NCI-H1092 (cell line): ENCODE measurements at places on chromosomes 11 and 22.

- DNase-seq = no peak
Observed at GRCh38 chr11:83628622-83629355, 342.6 kb upstream of the CCDC90B start.

DNA sequence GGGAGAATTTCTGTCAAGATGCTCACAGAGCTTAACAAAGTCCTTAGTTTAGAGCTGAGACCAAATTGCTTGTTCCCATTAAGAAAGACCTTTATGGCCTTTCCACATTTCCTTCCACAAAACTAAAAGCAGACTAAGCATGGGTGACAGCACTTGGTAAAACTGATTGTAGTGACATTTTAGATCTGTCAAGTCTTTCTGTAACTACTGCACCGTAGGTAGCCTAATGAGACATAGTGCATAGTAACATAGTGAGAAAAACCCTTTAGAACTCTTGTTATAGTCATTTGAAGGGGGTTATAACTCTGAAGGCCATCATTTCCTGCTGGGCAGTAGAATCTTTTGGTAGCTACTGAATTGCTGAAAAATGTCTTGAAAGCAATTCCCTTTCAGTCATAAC, 990.9 kb upstream of the CNTN5 start:
- no peak for DNase-seq

DNA sequence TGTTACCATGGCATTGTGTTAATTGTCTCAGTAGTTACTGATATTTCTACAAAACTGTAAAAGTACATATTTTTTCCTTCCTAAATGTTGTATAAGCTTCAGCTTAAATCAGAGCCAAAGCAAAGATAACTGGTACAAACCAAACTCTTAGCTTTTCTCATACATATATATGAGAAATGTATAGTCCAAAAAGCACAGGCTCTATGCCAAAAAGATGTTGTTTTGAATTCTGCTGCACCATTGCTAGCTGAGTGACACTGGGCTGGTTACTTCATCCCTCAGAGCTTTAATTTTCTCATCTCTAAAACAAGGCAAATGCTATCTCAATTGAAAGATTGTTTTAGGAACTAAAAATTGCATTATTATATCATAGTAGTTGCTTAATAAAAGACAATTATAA, 6.7 kb upstream of the GRIA4 start:
- no peak for DNase-seq

- no peak for DNase-seq
Observed at GRCh38 chr22:49724030-49724892, 103.4 kb downstream of the BRD1 start.

DNA sequence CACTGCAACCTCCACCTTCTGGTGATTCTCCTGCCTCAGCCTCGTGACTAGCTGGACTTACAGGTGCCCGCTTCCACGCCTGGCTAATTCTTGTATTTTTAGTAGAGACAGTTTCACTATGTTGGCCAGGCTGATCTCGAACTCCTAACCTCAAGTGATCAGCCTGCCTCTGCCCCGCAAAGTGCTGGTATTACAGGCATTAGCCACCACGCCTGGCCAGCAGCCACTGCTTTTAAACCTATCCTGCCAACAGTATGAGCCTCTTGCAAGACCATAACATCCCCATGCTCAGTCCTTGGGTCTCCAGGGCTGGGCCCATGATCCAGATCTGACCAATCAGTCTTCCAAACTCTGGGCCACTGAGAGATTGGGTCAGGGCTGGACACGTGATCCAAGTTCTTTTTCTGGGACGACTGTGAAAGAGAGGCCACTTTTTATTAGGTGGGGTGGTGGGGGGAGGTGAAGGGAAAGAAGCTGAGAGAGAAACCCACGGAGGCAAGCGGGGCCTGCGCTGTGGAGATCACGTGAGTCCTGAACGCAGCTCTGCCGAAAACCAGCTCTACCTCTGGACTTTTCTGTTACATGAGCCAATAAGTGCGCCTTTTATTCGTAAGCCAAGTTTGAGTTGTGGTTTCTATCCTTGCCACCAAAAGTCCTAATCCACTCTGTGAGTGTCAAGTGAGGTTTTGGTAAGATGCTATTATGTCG, 17.9 kb downstream of the ASPHD2 start:
- no peak for DNase-seq

DNA sequence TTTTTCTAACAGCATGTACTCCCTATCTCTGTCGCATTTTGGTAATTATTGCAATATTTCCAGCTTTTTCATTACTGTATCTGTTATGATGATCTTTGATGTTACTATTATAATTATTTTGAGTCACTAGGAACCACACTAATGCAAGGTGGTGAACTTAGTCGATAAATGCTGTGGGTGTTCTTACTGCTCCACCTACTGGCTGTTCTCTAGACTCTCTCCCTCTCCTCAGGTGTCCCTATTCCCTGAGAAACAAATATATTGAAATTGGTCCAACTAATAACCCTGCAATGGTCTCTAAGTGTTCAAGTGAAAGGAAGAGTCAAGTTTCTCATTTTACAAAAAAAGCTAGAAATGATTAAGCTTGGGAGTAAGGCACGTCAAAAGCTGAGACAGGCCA, 10.5 kb downstream of the ARL14EP start:
- no peak for DNase-seq

GRCh38 chr11:77413850-77414460, 59.9 kb downstream of the PAK1 start:
- no peak for DNase-seq

DNA sequence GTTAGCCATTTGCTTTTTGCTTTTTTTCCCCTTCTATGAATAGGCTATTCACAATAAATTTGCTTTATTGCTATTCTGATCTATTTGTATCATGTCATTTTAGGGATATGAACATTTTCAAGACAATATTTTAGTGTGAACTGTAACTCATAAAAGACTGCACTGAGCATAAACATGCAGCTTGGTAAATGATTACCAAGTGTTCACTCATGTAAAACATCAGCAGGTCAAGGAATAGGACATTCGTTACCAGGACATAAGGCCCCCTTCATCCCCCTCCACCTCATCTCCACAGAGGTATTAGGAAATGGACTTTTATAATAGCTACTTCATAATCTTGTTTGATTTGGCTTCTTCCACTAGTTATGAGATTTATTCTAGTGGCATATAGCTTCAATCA, 12.4 kb downstream of the NLRP14 start:
- DNase-seq = no peak

DNA sequence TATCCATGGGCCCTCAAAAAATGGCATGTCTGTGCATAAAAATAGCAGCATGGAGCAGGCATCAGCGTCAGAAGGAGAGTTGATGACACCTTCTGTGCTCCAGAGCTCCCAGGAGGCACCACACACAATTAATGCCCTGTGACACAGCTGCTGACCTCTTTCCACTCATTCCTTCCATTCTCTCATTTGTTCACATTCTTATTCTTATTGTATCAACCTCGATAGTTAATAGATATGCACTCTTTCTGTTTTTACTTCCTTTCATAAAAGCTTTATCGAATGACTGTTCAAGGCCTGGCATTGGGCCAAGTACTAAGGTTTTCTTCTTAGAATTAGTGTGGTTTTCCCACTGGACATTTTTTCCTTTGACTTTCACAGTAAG, 266.0 kb upstream of the MTNR1B start:
- DNase-seq = no peak

- no peak for DNase-seq
Observed at GRCh38 chr11:67561971-67562619, 21.5 kb upstream of the GSTP1 start.

DNA sequence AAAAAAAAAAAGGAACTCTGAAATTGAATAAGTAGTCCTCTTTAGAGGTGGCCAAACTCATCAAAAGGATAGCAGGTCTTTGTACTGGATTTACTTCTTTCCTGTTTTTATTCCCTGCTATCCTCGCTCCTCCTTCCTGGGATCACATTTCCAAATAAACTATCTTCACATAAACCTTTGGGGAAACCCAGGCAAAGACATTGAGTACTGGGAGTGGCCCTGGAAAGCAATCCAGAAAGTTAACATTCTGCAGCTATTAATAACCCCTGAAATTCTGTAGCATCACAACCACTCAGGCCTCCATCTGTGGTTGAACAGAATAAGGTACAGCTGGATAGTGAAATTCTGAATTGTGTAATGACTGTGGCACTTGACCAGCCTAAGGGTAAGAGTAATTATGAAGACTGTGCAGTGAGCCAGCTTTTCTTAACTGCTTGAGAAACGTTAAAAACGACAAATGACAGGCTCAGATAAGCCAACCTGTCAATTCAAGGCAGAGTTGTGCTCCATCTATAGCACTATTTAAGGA, 58.8 kb downstream of the ISX start:
- DNase-seq = no peak

DNA sequence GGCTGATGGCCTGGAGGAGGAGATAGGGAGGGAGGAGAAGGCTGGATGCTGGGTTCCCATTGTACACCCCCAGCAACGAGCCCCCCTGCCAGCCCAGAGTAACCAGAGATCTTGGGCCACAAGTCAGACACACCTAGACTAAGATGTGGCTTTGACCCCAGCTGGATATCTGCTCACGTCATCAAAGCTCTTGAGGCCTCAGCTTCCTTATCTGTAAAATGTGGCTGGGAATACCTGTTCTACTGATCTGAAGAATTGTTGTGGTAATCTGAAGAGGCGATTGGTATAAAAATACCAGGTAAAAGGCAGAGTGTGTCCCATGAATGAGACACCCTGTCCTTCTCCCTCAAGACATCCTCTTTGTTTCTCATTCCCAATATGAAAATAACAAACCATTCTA, 280.0 kb downstream of the ST3GAL4 start:
- DNase-seq = no peak

DNA sequence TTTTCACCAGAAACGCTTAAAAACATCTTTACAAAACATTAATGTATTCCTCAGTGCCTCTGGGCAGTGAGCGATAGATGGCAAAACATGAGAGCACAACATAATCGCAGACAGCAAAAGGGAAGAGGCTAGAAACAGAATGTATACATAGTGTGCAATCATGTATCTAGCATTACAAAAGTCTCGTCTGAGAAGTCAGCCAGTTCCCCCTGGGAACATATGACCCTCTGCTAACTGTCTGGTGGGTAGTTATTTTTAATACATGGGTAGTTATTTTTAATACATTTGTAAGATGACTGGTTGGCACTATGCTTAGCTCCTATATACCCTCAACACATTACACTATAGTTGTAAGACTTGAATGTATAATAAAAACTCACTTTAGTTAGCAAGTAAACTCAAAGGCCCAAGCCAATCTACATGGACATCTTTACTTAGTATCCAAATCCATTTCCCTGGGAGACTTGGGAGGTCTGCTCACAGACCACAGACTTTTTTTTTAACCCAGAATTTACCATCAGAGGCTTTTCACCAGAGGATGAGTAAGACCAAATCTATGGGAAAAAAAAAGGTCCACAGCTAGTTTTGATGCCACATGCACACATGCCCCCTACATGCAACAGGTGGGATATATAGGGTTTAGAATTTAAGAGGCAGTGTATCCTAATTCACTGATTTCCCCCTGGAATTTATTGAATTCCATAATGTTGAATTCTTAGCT, 71.7 kb downstream of the AMBRA1 start:
- DNase-seq = no peak

DNA sequence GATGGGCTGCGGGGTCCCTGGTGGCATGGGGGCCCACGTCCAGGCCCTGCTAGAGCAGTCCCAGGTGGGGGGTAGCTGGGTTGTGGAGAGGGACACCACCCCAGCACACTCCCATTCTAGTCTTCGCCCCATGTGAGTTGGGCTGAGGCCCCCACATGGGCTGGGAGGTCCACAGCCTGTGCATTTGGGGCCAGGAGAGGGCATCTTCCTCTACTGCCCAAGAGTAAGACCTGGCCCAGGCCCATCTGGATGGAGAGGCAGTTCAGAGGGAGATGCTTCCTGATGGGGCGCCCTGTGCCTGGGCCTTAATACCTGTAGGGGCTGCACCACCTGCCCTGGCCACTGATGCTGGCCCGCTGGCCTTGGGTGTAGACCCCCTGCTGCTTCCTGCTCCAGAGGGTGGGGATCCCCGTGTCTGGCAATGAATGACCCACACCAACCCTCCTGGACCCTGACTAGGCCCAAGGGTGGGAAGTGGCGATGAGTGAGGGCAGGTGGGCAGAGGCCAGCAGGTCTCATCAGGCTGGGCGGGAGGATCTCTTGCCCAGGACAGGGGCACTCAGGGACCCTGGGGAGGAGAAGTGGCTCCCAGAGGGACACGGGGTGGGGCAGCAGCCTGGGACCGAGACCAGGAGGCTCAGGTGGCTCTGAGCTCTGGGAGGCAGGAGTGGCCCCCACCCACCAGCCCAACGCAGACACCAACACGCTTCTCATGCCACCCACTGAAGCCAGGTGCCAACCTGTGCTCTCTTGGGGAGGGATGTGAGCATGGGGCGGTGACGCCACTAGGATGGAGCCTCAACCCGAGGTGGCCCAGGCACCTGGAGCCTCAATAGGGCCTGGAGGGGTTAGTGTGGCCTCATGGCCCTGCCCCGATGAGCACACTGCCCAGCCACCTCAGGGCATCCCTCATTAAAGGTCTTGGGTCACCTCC, 17.4 kb upstream of the GNB1L start:
- no peak for DNase-seq
